ENCODE measurements at places on chromosomes 13 and 19.

DNA sequence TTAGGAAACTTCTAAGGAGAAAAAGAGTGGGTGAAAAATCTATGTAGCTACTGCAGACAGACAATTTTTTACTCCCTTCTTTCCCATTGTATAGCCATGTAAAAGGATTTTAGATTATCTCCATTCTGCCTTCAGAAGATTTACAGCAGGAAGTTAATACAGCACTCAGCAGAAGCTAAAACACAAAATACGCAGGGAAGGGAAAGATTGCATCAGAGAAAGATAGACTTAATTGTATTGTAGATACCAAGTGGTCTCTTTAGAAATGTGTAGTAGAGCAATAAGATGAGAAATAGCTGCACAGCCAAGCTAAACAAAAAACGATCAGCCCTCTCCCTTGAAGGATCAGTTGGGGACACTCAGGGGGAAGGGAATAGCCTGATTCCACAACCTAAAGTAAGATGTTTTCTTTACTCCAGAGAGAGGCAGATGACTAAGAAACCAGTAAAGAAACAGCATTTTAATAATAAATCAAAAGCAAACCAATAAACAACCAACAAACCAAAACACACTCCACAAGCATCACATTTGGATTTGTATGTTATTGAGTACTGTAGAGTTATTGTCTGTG, 236.7 kb upstream of the SLITRK1 start:
- DNase-seq, result no peak

GRCh38 chr13:20002787-20003186, 44.3 kb downstream of the ZMYM2 start:
- DNase-seq, result no peak

GRCh38 chr13:110869231-110869804, 45.6 kb downstream of the ANKRD10 start:
- DNase-seq, result no peak

DNA sequence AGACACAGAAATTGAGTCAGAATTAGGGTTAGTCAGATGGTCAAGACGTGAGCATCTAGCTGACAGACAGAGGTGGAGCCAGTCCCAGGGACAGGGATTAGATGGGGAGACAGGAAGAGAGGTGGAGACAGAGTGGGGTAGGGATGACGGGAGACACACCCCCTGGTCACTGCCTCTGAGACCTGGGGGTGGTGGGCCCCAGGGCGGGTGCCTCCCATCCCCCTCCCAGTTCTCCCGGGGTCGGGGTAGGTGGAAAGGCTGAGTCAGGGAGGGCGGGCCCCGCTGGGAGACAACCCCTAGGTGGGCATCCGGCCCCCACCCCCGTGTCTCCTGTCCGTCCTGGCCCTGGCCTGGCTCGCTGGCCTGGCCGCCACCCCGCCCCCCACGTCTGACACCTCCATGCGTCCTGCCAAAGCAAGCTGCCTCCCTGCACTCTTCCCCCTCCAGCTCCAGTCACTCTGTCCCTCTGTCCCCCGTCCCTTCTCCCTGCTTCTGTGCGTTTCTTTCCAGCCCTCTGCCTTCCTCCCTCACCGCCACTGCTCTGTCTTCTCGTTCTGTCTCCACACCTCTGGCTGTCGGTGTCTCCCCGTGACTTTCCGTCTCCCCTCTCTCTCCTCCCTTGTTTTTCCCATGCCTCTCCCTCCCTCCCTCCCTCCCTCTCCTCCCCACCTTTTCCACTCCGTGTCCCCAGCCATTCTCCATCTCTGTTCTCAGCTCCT, 15.1 kb downstream of the CCDC97 start:
- no peak for DNase-seq

DNA sequence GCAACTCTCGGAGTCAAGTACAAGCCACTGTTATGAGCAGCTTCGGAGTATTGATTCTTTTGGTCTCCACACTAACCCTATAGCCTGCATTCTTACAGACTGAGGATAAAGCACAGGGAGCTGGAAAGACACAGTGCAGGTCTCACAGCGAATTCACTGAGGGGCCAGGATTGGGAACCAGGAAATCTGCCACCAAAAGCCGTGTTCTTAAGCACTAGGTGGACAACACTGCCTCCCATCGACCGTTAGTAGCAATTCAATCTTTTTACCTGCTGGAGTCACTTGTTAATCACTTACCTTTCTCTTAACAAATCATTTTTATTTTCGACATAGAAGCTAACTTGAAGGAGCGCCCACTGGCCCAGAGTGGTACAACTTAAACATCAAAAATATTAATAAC, 6.3 kb downstream of the PMIS2 start:
- DNase-seq, result peak; percentile 52

- DNase-seq, result no peak
Measured at GRCh38 chr19:3765121-3765520, 2.6 kb downstream of the MRPL54 start.

DNA sequence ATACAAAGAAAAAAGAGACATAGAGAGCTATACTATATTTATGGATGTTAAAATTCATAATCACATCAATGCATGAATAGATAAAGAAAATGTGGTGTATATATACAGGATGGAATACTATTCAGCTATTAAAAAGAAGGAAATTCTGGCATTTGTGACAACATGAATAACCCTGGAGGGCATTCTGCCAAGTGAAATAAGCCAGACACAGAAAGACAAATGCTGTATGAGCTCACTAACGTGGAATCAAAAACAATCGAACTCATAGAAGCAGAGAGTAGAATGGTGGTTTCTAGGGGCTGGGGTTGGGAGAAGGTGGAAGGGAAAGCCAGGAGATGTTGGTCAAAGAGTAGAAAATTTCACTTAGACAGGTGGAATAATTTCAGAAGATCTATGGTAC, 24.0 kb downstream of the UTP14C start:
- DNase-seq, result no peak

DNA sequence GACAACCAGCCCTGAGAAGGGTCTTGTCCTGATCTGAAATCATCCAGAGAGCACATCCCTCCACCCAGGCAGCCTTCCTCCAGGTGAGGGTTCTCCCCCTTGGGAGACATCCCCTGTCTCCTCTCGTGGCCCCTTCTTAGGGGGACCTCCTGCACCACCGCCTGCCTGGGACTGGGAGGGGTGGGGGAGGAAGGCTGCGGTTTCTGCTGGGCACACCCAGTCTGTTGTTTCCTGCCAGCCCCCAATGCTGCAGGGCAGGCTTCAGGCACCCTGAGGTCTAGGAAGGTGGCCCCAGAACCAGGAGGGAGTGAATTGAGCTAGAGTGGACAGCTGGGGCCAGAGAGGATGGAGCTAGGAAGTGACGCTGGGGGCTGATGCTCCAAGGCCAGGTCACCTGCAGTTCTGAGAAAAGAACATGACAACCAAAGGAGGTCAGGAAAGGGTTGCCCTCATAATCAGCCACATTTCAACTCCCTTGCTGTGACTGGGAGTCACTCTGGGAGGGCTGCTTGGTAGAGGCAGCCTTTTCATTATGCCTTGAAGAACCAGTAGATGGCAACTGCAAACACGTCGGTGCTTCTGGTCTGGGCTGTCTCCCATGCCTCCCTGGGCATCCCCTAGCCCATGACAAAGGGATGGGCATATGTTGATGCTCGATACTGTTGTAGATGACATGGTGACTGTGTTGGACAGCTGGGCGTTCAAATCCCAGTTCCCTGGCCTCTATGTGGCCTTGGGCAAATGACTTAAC, 1.4 kb downstream of the ARHGEF18 start:
- DNase-seq, result no peak

- DNase-seq, result no peak
Measured at GRCh38 chr19:3760871-3761361, 576 bp downstream of the APBA3 start.
